ENCODE measurements at places on chromosomes 12 and 14.

DNA sequence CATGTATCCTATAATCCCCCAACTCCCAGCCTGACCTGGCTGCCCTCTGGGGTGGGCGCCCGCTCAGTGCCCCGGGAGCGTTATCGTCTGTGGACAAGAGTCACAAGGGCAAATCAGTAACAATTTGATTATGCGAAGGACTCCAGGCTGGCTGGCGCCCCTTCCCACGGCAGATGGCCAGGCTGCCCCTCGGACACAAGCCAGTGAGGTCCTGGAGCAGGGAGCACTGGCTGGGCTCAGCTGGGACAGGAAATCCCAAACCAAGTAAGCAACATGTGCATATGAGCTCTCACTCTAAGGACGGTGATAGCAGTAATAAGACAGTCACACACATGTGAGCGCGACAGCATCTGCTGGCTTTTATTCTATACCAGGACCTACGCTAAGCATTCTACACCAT lies 59.3 kb upstream of the FAM222A start:
- DNase-seq: no peak

DNA sequence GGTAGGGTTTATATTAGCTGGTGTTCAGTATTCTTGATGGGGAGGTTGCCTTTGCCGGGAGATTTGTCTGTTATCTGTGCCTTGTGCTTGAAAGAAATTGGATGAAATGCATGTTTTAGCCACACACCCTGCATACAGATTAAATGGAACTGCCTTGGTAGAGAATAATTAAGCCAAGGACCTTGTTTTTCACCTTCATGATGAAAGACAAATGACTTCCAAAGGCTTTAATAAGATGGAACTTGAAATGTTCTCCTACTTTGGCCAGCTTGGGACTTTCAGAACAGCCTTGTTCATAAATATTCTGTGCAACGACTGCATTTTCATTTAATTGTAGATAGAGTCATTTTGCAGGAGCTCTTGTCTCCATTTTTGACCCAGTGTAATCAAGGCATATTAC lies 21.2 kb downstream of the JDP2 start:
- DNase-seq: no peak

- DNase-seq: no peak
Measured at GRCh38 chr14:69090187-69090789, 62.6 kb downstream of the DCAF5 start.

DNA sequence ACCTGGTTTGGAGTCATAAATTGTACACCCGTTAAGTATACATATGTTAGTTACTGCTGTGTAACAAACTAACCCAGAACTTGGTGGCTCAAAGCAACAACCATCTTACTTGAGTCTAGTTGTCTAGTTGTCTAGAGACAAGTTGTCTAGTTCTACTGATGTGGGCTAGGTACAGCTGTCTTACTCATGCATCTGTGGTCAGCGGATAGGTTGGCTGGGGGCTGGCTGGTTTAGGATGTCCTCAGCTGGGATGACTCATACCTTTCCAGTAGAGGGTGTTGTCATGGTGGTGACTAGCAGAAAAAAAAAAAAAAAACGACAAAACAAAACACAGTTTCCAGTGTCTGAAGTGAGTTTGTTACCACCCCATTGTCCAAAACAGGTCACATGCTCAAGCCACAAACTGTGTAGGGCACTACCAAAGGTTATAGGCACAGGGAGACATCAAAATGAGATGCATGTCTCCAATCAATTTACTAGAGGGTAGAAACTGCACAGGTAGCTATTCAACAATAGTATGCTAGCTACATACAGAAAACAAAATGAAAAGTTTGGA lies 680.3 kb downstream of the MED13L start:
- no peak for DNase-seq

GRCh38 chr12:103956509-103957027 lies 9.1 kb upstream of the TDG start:
- DNase-seq: no peak

DNA sequence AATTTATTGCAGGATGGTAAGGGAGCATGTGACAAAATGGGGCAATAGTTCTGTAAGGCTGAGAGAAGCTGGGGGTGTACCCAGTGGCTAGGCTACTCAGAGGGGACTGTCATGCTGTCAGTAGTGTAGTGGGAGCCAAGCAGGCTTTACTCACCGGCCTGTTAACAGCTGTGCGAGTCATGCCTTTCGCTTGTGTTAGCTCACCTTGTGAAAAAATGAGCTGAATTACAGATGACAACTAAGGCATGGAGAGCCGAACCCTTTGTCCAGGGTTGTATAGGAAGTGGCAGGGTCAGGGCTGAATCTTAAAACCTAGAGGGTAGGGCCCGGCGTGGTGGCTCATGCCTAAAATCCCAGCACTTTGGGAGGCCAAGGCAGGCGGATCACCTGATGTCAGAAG lies 37.9 kb downstream of the SH2B3 start:
- DNase-seq: no peak

- no peak for DNase-seq
Measured at GRCh38 chr14:99183716-99184115, 88.3 kb downstream of the BCL11B start.

- DNase-seq: no peak
Measured at GRCh38 chr14:61430066-61430757, 108.8 kb downstream of the PRKCH start.

DNA sequence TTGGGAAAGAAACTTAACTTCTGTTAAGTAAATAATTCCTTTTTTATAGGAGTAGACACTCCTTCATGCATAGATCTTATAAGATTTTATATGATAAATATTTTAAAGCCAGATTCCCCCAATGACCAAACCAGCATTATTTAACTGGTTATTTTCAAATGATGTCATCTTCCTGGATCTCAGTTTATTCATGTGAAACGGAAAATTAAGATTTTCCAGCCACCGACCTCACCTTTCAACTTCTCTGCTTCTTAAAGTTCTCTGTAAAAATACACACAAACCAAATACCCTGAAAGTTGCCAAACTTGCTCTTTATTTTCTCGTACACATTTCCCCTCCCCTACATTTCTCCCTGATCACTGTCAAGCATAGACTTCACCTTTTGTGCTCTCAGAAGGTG lies 364.2 kb downstream of the GALC start:
- no peak for DNase-seq

- DNase-seq: no peak
Measured at GRCh38 chr12:54479421-54479820, 6.0 kb upstream of the GTSF1 start.

DNA sequence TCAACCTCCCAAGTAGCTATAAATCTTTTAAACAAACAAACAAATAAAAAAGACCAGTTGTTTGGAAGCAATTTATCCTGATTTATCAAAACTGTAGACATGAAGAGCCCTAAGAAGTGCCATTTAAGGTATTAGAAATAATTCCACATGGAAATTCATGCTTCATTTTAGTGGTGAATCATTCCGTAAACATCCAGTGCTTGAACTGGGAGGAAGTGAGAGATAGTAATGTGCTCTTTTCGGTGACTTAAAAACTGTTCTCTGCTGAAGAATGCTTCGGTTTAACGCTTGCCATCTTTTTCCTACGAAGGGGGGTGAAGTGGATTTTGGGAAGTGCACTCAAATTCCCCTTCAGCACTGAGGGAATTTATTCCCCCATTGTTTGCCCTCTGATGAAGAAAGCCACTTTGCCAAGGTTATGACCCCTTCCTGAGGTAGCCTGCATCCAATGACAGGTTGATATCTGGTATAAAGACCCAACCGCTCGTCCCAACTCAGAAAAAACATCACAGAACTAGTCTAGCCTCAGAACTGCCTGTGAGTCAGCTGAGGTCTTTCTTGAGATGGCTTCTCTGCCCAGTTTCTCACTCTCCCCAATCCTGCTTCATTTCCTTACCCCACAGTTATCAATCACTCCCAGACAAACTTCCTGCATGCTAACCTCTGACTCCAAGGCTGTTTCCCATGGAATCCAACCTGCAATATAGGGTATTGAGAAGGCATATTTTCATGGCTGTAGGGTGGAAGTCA lies 244.1 kb downstream of the AEBP2 start:
- no peak for DNase-seq

GRCh38 chr12:39626033-39626814 lies 6.6 kb upstream of the ABCD2 start:
- no peak for DNase-seq

- DNase-seq: no peak
Measured at GRCh38 chr14:70256601-70257000, 67.8 kb upstream of the SLC8A3 start.

GRCh38 chr12:104738331-104738730 lies 219.8 kb downstream of the SLC41A2 start:
- DNase-seq: no peak

DNA sequence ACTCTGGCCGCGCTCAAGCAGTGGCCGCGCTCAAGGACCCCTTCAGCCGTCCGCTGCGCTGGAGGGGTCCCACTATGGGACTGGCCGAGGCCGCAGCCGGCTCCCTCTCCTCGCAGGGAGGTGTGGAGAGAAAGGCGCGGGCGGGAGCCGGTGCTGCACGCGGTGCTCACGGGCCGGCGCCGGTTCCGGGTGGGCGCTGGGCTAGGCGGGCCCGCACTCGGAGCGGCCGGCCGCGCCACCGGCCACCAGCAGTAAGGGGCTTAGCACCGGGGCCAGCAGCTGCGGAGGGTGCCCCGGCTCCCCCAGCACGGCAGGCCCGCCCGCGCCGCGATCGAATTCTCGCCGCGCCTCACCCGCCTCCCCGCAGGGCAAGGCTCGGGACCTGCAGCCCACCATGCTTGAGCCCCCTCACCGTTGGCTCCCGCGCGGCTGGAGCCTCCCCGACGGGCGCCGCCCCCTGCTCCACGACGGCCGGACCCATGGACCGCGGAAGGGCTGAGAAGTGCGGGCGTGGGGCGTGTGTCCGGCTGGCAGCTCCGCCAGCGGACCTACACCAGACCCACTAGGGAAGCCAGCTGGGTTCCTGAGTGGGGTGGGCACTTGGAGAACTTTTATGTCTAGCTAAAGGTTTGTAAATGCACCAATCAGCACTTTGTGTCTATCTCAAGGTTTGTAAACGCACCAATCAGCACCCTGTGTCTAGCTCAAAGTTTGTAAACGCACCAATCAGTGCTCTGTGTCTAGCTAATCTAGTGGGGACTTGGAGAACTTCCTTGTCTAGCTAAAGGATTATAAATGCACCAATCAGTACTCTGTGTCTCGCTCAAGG lies 49.5 kb downstream of the KLHL28 start:
- no peak for DNase-seq

DNA sequence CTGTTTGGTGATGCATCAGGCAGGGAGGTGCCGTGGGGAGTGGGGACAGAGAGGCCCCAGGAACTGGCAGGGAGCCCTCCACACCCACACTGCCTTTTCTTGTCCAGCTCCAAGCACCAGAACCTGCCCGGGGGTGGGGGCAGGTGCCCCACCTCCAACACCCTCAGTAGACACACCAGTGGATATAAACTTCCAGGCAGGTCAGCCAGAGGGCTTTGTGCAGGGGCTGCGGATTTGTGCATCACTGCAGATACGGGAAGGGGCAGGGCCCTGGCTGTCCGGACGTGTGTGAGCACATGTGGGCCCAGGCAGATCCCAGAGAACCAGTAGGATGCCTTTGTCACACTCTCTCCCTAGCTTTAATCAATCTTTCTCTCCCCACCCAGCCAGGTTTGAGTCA lies 1.3 kb upstream of the TGM1 start:
- DNase-seq: no peak

DNA sequence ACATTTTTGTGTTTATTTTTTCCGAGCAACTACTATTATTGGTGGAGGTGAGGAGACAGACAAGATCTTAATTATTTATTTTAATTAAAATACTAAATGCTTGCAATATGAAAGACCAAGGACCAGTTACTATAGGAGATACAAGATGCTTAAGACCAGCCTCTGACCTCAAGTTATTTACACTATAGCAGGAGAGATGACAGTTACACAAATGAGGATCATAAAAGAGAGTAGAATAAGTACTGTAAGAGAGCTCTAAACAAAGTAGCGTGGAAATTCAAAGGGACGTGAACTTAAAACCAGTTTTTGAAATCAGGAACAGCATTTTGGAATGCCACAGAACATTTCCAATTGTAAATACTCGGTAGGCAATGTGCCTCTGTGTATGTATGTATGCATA lies 128.0 kb upstream of the ATF1 start:
- DNase-seq: no peak

DNA sequence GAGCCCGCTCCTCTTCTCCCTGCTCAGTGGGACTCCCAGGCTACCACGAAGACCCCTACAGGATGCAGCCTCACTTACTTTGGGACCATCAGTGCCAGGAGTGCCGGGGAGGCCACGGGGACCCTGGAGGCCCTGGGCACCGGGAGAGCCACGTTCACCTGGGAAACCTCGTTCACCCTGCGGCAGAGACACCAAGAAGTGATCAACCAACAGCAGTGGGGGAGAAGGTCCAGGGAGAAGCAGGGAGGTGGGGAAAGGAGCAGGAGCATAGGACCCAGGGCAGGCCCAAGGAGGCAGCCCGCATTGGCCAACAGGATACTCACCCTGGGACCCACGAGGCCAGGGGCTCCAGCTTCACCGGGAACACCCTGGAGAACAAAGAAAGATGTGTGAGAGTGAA lies 19.4 kb downstream of the TMEM106C start:
- no peak for DNase-seq

DNA sequence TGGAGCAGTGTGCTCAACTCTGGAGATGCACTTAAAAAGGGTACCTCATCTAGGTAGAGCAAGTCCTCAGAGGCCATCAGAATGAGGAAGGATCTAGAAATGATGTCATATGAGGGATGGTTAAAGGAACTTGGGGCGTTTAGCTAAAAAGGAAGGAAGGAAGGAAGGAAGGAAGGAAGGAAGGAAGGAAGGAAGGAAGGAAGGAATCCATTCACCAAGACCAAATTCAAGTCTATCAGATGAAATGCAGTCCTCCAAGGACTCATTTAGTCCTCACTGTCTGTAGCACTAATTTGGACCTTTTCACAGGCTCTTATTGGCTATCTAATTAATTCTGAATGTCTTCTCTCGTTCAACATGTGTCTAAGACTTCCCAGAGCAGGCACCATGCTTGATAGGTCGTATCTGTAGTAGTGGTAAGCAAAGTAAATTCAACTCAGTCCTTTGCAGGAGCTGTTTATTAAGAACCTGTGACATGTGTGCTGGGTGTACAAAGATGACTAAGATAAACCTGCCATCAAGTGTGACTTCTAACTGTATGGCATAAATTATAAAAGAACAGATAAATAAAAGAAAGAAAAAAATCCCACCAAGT lies 63.5 kb downstream of the LLPH start:
- no peak for DNase-seq

- no peak for DNase-seq
Measured at GRCh38 chr14:76786601-76787000, 25.3 kb downstream of the VASH1 start.

GRCh38 chr14:80621701-80622100 lies 319.8 kb downstream of the CEP128 start:
- no peak for DNase-seq

- DNase-seq: no peak
Measured at GRCh38 chr12:31297572-31298514, 28.1 kb downstream of the SINHCAF start.

All from stimulated activated naive CD4-positive, alpha-beta T cell (primary cell).